Stimulated activated CD8-positive, alpha-beta memory T cell treated with anti-CD3 and anti-CD28 coated beads, Interleukin-7, amount 100 ng/mL, for 4 hours (primary cell): ENCODE measurements at places on chromosomes 4 and X.

DNA sequence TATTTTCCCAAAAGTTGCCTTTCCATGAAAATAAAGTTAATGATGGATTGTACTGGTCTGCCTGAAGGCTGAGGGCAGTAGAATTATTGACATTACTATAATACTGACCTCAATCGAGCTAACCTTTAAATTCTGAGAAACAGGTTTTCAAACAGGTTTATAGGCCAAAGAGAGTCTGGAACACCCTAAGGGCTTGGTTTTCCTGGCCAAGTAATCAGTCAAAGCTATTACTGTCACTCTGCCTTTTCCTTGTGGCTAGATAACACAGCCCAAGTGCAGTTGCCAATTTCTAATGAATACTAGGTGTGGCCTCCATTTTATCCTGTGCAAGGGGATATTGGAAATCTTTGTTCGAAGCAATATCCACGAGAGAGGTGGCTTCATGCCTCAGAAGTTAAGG lies 75.2 kb downstream of the INTS12 start:
- DNase-seq = no peak

DNA sequence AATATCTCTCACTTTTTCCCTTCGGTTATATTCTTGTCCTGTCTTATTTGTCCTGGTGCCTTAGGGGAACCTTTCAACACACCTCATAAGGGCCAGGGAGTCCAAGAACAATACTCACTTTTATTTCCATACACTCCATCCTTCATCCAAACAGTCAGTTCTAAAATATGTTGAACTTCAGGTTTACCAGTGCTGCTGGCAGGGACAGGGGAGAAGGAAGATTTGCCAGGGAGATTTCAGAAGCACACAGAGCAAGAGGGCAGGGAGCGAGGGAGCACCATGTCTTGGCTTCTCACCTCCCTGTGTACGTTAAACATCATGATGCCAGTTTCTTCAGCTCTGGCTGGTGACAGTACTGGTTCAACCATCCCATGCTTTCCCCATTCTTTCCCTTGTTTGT lies 631.1 kb upstream of the FAT1 start:
- DNase-seq = no peak

DNA sequence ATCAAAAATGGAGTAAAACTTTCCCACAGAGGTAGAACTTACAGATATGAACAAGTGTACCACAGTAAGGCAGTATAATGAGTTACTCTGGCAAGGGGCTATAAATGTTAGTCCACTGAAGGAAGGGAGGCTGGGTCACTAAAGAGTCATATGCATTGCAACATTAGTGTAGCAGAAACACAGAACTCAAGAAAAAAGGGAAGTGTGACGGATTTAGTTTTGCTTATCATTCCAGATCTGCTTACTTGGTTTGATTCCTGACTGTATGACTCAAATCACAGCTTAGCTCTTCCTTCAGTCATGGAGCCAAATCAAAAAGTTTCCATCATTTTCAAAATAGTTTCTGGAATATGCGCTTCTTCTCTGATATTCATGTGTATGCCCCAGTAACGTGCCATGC lies 148.7 kb downstream of the FSTL5 start:
- no peak for DNase-seq

DNA sequence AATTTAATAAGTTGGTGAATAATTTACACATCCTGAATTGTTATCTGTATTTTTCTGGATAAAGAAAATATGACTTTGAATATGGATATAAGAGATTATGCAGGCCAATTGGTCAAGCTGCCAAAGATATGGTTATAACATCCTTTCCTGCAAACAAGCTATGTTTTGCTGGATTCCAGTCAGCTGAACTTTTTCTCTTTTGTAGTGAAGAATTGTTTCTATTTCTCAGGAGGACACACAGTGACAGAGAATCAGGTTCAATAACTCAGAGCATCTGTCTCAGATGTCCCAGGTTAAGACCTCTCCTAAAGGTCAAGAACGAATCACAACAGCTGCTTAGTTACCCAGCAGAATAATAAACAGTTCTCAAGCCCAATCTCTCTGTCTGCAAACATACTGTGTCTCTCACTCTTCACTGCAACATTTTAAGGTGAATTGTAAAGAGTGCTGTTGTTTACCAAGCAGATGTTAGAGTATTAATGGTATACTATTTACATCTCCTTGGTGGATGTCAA lies 189.5 kb upstream of the ANKRD50 start:
- no peak for DNase-seq

DNA sequence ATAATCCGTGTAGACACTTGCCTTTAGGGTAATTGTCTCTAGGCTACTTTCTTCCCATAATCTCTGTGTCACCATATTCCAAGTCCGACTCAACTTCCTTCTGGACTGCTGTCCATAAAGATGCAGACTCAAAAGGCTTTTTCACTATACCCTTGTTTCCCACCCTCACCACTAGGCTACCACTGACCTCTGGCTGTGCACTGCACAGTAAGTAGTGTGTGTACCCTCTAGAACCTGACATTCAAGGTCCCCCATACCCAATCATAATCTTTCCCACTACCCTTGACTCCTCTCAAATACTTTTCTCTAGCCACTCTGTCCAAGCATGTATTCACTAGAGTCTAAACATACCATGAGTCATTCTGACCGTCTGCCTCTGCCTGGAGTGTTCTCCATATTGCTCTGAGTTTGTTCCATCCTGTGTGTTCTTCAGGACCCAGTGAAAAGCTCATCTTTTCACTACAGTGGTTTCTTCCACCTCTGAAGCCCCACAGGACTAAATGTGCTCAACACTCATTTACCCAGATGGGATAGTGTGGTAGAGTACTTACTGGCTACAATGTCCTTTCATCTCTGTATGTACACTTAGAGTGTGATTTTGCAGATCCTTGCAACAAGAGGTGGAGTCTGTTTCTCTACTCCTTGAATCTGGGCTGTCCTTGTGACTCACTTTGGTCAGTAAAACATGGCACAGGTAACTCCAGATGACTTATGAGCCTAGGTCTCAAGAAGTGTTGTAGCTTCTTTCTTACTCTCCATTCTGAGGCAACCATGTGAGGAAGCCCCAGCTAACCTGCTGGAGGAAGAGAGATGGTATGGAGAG lies 17.4 kb downstream of the JADE3 start:
- DNase-seq = no peak

- no peak for DNase-seq
Measured at GRCh38 chr4:72974694-72975487, 94.6 kb downstream of the COX18 start.

DNA sequence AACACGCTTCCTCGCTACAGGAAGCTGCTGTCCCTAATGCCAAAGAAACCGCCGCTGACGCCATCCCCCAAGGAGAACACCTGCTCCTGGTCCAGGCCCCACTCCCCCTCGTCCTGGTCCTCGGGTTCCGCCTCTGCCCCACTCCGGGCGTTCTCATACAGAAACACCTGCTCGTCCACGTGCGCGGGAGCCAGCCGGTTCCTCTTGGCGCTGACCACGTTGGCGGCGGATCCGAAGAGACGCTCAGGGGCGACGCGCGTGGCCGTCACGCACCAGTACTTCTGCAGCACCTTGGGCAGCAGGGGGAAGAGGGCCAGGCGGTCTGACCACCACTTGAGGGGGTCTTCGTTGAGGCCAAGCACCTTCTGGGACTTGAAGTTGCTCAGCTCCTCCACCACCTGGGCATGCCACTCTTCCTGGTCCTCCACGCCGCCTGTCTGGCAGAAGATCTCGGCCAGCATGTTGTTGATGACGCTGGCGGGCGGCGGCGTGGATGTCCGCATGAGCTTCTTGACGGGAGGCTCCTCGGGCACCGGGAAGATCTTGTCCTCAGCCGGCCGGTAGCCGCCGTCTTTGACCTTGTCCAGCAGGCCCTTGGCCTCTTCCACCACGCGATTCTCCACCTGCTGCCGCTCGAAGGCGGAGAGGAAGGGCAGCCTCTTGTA lies 12.0 kb downstream of the DHRSX start:
- DNase-seq = no peak

- no peak for DNase-seq
Measured at GRCh38 chrX:23223169-23223568, 111.5 kb upstream of the PTCHD1 start.
